Stimulated activated CD8-positive, alpha-beta memory T cell treated with anti-CD3 and anti-CD28 coated beads, Interleukin-4, amount 100 ng/mL, for 48 hours (primary cell): ENCODE measurements at places on chromosomes 7 and 10.

- DNase-seq: no peak
These were observed 870.5 kb downstream of the LRMDA start for GRCh38 chr10:76301950-76302349.

- DNase-seq: no peak
These were observed 3.8 kb upstream of the PRKAG2 start for GRCh38 chr7:151880688-151881087.

- no peak for DNase-seq
These were observed 4.0 kb downstream of the CREM start for GRCh38 chr10:35130663-35131062.

DNA sequence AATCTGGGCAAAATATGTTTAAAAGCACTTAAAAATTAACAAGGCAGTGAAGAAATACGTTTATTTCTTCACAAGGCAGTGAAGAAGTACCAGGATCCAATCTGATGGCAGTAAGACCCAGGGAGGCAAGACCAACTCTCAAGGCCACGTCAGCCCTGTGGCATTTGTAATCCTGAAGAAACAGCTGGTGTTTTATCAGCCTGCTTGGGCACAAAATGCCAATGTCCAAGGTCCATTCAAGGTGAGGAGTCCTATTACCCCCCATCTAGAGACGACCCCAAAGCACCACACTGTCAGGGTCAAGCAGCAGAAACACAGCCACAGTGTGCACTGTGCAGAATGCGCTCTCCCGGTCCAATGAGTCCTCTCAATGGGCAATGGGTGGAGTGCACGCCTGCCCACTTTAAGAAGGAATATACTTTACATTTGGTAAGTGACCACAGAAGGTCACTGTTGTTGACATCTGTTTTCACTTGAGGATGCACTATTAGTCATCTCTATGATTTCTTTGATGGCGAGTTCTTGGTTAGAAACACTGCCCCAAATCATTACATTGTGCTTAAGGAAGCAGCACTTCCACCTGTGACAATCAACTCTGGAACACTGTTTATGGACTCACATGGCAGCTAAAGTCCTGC is 12.8 kb downstream of the CPXM2 start:
- DNase-seq: no peak

GRCh38 chr7:1160670-1161021 is 650 bp upstream of the ZFAND2A start:
- peak; percentile 46 for DNase-seq

- DNase-seq: no peak
These were observed 46.0 kb upstream of the PODXL start for GRCh38 chr7:131602304-131602993.

GRCh38 chr10:107971973-107972372 is 807.5 kb upstream of the SORCS1 start:
- DNase-seq: no peak

DNA sequence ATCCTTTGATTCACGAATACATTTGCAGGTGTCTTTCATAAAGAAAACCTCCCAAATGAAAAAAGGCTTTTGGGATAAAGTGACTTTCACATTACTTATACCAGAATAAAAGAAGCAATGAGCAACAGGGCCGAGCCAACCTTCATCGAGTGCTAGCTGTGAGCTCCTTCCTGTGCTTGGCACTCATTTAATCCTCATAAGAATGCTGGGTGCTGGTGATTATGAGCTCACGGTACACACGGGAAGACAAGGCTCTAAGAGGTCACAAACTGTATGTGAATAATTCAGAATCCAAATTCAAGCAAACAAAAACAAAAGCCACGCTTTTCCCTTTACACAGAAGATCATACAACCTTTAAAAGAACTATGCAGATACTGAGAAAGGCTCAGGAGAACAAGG is 156.2 kb downstream of the COBL start:
- DNase-seq: no peak

- no peak for DNase-seq
These were observed 119.5 kb downstream of the SEC23IP start for GRCh38 chr10:120012131-120012400.

GRCh38 chr7:54664235-54665228 is 94.5 kb downstream of the SEC61G start:
- DNase-seq: peak; percentile 40

- DNase-seq: no peak
These were observed 90.1 kb upstream of the ANKRD1 start for GRCh38 chr10:91010952-91011351.

GRCh38 chr7:137850571-137850970 is 3.8 kb upstream of the DGKI start:
- DNase-seq: no peak

DNA sequence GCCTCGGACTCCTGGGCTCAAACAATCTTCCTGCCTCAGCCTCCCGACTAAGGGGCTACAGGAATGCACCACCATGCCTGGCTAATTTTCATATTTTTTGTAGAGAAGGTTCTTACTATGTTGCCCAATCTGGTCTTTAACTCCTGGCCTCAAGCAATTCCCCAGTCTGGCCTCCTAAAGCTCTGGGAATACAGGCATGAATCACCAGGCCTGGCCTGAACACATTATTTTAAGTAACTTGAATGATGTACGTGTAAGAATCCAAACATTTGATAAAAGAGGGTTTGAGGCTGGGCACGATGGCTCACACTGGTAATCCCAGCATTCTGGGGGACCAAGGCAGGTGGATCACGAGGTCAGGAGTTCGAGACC is 13.0 kb upstream of the BAMBI start:
- DNase-seq: no peak

DNA sequence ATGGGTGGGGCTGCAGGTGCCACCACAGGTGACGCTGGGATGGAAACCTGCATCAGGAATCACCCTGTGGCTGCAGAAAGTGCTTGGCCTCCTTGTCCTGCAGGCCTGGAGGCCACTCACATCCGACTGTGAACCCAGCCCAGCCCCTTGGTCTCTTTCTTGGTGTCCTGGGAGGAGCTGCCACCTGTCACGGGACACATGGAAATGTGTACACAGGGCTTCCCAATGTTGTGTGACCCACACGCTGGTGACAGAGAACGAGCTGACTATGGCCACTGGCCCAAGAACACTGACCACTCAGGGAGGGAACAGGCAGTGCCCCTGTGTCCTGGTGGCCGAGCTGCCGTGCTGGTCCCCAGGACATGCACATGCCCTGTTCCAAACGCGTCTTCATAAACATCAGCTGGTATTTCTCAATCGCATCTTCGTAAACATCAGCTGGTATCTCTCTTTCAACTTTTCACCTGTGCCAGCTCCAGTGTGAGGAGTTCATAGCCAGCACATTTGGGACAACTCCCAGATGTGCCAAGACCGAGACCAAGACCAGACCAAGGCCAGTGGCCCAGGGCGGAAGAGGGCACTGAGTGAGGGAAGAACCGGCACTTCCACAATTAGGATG is 57.9 kb upstream of the INPP5A start:
- DNase-seq: no peak

DNA sequence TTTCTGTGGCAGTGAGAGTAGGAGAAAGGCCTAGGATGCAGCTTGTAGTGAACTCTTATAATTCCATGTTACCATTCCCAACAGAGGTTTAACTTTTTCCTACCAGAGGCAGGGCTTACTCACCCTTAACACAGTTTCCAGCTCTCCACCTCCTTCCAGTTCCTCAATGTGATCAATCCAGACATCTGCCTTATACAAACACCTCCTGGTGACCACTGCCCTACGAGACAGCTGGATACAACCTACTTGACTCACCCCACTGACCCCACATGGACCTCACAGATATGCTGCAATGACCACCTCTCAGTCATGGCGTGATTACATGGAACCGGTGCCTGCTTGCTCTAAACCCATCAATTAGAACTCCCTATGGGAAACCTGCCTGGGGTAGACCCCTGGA is 326.5 kb downstream of the TNS3 start:
- no peak for DNase-seq

GRCh38 chr10:29688230-29688661 is 53.5 kb upstream of the SVIL start:
- DNase-seq: no peak

- no peak for DNase-seq
These were observed 45.5 kb upstream of the ABLIM1 start for GRCh38 chr10:114703377-114704107.

GRCh38 chr7:77327067-77327931 is 88.8 kb downstream of the GSAP start:
- DNase-seq: no peak

- DNase-seq: no peak
These were observed 253.2 kb downstream of the HTR7 start for GRCh38 chr10:90604636-90605035.

DNA sequence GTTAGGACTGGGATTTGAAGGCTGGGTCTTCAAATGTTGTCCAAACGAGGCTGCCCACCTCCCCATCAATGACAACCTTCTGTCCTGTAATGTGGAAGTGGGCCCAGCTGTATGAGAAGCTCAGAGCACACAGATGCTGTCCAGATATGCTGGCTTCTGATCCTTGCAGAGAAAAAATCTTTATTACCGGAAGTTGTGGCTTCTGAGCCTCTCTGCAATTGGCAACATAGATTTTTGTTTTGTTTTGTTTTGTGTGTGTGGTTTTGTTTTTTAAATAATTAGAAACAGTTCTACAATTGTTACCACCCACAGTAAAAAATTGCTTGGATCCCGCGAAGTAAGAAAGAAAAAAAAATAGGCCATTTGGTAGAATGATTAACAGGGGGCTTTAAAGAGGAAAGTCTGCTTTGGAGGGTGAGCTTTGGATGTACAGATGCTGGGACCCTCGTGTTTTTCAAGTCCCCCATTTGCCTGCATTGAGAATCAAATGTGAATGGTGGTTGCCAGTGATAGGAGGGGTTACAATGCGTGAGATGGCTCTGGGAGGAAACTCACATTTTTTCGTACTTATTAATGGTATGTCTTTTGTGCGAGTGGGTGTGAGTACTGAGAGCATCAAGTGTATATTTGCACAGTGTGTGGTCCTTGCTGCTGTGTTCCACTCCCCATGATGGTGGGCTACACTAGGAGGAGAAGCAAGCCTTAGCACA is 153.2 kb downstream of the TCF7L2 start:
- DNase-seq: no peak

DNA sequence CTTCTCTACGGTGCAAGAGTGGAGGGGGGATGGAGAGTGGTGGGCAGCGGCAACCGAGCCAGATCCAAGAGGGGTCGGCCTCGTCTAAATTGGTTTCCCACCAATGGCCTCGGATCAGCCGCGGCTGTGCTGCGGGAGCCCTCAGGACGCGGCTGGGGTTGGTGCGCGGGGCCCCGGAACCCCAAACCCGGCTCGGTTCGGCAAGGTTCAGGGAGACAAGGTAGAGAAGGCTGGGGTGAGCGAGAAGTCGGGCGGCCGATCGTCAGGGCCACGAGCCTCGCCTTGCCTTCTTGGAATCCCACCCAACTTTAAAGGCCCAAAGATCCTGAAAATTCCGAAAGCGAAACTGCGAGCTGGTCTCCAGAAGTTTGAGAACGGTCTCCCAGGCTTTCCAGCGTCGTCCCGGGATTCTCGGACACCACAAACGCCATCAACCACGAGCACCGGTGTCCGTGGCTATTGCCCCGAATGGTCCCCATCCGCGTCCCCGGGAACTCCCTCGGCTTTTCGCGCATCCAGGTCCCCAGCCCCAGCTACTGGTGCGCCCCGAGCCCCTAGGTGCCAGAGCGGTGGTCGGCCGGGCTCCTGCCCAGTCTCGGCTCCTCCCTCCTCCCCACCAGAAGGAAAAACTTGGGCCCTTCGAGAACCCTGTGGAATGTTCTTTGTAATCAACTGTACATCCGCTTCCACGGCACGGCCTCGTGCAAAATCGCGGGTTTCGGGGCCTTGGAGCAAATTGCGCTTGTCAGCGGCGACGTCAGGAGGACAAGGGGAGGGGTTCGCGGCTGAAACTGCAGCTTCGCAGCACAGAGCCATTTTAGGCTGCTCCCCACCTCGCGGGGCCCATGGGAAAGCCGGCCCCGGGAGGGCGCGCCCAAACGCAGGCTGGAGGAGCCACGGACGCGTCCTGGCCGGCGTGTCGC is 3.2 kb downstream of the SFMBT2 start:
- peak; percentile 66 for DNase-seq

GRCh38 chr10:116109881-116110280 is 163.1 kb downstream of the GFRA1 start:
- DNase-seq: no peak

DNA sequence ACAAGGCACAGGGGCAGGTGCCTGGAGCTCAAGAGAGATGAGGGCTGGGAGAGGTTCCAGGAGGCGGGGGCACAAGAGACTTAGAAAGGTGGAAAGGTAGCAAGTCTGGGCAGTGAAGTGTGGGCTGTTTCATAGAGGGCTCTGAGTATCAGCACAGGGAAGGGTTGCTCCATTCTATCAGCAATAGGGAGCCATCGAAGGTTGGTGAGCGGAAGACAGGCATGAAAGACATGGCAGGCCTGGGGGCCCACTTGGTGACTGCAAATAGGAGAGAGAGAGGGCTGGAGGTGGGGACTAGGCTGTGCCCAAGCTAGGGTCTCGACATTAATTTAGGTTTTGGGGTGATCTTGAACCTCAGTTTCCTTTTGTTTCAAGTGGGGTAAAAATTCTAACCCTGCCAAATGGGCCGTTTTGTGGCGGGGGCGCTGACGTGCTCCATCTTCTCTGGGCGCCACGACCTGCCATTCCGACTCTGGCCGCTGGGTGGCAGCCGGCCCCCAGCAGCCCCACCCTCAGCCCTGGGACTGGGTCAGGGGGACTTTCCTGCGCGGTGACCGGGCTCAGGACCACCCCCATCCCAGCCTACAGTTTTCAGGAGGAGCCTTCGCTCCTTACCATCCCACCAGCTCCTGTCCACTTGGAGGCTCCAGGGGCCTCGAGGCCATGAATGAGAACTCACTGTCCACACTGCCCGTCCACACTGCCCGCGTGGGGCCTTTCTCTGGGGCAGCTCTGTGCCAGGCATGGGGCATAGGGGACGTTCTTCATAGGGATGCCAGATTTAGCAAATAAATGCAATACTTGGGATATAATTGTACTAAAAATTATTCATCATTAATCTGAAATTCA is 37.2 kb upstream of the PCBD1 start:
- peak; percentile 81 for DNase-seq

GRCh38 chr7:55202150-55202913 is 162.8 kb upstream of the LANCL2 start:
- peak; percentile 13 for DNase-seq

DNA sequence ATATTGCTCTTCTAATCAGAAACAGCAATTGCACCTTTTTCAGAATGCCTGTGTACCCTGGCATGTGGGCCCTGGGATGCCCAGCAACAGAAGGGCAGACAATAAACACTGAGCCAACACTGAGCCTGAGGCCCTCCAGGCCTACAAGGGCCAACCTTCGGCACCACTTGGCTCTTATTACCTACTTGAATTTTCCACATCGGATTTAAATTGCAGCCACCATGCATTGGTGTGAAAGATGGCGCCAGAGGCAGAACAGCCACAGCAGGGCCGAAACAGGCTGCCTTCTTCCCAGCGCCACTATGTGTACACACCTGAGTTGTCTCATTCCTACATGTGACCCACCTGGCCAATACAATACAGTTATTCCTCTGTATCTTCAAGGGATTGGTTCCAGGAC is 51.4 kb upstream of the EZH2 start:
- DNase-seq: no peak

DNA sequence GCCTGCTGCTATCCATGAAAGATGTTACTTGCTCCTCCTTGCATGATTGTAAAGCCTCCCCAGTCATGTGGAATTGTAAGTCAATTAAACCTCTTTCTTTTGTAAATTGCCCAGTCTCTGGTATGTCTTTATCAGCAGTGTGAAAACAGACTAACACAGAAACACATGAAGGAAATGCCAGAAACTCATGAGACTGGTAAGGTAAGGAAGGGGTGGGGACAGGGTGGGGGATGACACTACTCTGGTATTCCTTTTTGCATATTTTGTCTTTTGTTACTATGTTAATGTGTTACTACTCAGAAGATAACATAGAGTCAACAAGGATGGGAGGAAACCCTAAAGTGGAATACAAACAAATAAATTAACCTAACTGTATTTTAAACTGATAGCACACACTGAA is 69.8 kb upstream of the DRGX start:
- no peak for DNase-seq
